ENCODE measurements at places on chromosomes 11 and 22.

- H3K27me3 ChIP-seq = peaks cover 5% of the 10 kb centered on the region
- H3K27ac ChIP-seq = no peak overlapping the region
- DNase-seq = no peak
- H3K36me3 ChIP-seq = no peaks in the 10 kb centered on the region
- no peak overlapping the region for H3K4me3 ChIP-seq
- H3K4me1 ChIP-seq = no peaks in the 10 kb centered on the region
Measured at GRCh38 chr22:36787204-36787988, 11.5 kb upstream of the IFT27 start.

- no peak for DNase-seq
- H3K4me3 ChIP-seq = peak overlapping the region; percentile 1
- no peak overlapping the region for H3K27ac ChIP-seq
- H3K4me1 ChIP-seq = peaks cover 47% of the 10 kb centered on the region
- peaks cover 12% of the 10 kb centered on the region for H3K36me3 ChIP-seq
Measured at GRCh38 chr11:128553662-128554362, 33.5 kb downstream of the ETS1 start.

GRCh38 chr11:78039919-78040671 lies 17.0 kb upstream of the KCTD14 start:
- DNase-seq = peak; percentile 33
- peaks cover 9% of the 10 kb centered on the region for H3K27me3 ChIP-seq
- no peaks in the 10 kb centered on the region for H3K36me3 ChIP-seq
- peaks cover 7% of the 10 kb centered on the region for H3K4me1 ChIP-seq
- H3K4me3 ChIP-seq = no peak overlapping the region

DNA sequence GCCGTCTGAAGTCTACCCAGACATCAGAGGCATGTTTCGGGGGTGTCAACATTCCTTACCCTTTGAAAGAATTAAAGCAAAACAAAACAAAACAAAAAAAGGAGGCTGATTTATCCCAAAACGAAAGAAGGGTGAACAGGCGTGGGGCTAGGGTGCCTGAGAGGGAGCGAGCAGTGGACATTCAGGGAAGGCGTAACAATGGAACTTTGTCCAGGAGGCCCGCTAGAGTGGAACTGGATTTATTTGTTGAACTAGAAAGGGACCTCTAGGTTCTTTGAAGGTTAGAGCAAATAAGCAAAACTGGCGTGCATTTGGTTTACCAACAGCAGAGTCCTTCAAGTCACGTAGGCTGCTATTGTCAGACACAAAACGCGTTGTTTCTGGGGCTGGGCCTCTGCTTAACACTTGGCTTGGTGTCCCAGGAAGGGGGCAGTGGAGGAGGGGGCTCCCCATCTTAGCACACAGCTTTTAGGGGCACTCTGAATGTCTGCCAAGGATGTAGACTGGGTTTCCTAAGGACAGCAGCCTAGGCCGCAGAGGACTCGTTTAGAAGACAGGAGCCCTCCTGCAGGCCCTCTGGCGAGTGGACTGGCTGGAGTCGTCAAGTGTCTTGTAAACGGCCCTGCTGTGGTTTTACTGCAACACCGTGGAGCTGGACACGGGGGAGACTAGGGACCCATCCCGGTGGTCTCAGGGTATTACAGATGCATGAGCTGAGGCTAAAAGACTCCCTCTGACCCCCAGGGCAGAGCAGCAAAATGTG lies 203.7 kb upstream of the SORL1-AS1 start:
- DNase-seq = no peak
- H3K27me3 ChIP-seq = no peaks in the 10 kb centered on the region
- peak overlapping the region; percentile 85 for H3K27ac ChIP-seq
- no peak overlapping the region for H3K4me3 ChIP-seq
- H3K36me3 ChIP-seq = no peaks in the 10 kb centered on the region

DNA sequence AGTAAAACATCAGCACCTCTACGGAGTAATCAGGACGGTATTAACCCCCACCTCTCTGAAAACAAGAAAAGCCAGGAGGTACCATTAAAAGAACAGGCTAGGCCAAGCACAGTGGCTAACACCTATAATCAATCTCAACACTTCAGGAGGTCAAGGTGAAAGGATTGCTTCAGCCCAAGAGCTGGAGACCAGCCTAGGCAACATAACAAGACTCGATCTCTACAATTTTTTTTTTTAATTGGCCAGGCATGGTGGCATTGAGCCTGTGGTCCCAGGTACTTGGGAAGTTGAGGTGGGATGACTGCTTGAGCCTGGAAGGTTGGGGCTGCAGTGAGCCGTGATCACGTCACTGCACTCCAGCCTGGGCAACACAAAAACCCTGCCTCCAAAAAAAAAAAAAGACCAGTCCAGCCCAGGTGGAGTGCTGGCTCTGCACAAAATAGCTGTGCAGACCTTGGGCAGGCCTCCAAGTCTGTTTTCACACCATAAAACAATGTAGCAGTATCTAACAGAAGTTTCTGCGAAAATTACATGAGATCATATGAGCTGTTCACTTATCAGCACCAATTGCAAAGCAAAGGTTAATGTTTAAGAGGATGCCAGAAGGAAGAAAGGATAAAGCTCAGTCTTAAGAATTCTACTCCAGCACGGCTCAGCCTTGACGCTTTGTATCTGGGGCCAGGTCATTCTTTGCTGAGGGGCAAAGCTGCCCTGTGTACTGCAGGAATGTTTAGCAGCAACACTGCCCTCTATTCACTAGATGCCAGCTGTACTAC lies 14.8 kb downstream of the CHKA start:
- DNase-seq = no peak
- H3K27me3 ChIP-seq = peaks cover 5% of the 10 kb centered on the region
- no peak overlapping the region for H3K4me3 ChIP-seq
- H3K27ac ChIP-seq = no peak overlapping the region

GRCh38 chr22:43151251-43152002 lies at the start of gene TSPO:
Gene TSPO, plus strand, starts transcription at chr22:43151559. Its CDS starts 7,680 bp downstream, at chr22:43159239.
- peak; percentile 53 for DNase-seq
- H3K27me3 ChIP-seq = peaks cover 7% of the 10 kb centered on the region
- no peak within 1 kb of the TSS for H3K27ac ChIP-seq
- H3K4me1 ChIP-seq = peaks cover 12% of the 10 kb centered on the region

Measured in endothelial cell (in vitro differentiated cells).